HepG2 (cell line): ENCODE measurements at places on chromosomes 2 and 18.

DNA sequence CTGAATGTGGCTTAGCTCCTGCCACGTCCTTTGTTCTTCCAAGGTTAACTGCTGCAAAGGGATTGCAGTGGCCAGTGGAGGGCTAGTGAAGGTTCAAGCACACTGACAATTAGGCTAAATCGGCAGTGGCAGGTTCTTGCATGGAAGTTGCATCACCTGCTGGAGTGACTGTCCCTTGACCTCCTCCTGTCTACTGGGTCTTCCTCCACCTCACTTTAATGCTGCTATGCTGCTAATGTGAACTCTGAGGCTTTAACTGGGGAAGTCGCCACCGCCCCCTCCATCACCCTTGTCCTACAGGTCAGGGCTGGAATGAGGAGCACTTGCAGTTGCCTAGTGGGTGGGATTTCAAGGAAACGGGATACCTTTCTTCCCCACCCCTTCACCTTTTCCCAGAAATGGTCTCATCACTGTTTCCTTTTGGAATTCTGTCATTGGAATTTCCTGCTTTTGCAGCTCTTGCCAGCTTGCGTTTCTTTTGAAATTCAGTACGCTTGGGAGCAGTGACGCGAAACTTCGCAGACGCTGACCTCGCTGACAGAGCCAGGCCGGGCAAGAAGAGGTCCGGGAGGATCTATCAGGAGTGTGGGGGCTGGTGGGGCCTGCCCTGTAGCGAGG is 150.3 kb downstream of the SH3RF3 start:
- no peak for DNase-seq

DNA sequence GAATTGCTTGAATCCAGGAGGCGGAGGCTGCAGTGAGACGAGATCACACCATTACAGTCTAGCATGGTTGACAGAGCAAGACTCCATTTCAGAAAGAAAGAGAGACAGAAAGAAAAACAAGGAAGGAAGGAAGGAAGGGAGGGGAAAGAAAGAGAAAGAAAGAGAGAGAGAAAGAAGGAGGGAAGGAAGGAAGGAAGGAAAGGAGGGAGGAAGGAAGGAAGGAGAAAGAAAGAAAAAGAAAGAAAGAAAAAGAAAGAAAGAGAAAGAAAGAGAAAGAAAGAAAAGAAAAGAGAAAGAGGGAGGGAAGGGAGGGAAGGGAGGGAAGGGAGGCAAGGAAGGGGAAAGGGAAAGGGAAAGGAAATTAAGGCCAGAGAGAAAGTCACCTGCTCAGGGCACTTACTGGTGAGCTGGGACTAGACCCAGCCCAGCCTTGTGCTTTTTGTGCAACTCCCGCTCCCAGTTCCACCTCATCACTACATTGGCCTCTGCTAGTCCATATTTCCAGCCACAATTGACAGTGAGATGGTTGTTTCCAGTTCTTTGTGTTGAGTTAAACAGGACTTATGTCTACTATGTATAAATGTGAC is 35.7 kb downstream of the MOGAT1 start:
- DNase-seq = peak; percentile 32

GRCh38 chr2:27690052-27690451 is 26.4 kb downstream of the SLC4A1AP start:
- DNase-seq = no peak

GRCh38 chr2:104465981-104466380 is 387.9 kb upstream of the POU3F3 start:
- DNase-seq = no peak

DNA sequence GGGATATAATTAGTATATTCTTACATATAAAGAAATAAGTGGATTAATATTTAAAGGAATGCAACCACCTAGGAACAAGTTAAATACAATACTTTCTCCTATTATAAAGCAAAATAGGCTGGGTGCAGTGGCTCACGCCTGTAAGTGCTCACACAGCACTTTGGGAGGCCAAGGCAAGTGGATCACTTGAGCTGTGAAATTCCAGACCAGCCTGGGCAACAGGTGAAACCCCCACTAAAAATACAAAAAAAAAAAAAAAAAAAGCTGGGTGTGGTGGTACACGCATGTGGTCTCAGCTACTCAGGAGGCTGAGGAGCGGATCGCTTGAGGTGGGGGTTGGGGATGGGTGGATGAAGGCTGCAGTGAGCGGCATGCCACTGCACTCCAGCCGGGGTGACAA is 286.2 kb upstream of the EPC2 start:
- no peak for DNase-seq

GRCh38 chr2:234066587-234066986 is 16.1 kb downstream of the SPP2 start:
- DNase-seq = no peak

- no peak for DNase-seq
Observed at GRCh38 chr18:77346208-77346810, 96.7 kb downstream of the GALR1 start.

- no peak for DNase-seq
Observed at GRCh38 chr2:102427249-102427648, 4.3 kb downstream of the IL18RAP start.

DNA sequence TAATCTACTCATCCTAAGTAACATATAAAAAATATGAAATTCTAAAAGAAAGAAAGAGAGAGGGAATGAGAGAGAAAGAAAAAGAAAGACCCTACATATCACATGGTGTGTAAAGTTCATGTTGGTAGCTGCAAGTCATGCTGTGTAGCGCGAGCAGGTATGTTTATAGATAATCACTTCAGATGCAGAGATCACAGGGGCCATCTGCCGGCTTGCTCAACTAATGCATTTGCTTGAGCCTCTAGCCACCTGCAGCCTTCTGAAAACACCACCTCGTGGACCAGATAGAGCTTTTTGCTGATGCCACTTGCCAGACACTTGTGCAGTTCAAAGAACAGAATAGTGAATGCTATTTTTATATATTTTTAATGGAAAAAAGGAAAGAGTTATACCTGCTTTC is 37.6 kb downstream of the CDH7 start:
- peak; percentile 41 for DNase-seq

DNA sequence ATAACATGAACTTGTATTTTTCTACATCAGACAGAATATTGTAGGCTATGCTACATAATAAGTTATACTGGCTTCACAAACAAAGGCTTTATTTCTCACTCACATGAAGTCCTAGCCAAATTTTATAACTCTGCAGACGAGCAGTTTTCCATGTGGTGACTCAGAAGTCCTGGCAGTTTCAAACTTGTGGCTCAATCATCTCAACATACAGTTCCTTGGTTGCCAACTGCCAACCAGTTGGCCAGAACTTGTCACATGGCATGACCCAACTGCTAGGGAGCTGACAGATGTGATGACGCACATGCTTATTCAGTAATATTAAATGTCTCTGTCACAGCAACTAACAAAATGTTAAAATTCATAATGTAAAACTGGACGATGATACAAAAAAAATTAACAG is 63.8 kb upstream of the ZC3H15 start:
- no peak for DNase-seq

DNA sequence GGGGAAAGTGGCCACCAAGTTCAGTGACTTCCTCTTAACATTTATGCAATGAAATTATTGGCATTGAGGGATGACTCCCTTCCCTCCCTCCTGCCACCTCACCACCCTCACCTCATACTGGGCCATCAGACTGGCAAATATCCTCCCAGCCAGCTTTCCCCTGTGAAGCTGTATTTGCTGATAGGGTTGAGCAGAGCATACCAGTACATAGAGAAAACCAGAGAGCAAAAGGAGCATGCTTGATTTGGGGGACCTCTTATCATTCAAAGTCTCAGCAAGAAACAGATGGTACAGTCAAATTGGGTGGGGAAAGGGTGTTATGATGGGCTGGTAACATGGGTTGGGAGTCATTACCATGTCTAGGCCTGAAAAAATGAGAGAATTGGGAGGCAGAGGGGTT is 19.1 kb upstream of the B3GNT2 start:
- no peak for DNase-seq

- DNase-seq = no peak
Observed at GRCh38 chr2:223053484-223054192, 1.6 kb downstream of the KCNE4 start.

DNA sequence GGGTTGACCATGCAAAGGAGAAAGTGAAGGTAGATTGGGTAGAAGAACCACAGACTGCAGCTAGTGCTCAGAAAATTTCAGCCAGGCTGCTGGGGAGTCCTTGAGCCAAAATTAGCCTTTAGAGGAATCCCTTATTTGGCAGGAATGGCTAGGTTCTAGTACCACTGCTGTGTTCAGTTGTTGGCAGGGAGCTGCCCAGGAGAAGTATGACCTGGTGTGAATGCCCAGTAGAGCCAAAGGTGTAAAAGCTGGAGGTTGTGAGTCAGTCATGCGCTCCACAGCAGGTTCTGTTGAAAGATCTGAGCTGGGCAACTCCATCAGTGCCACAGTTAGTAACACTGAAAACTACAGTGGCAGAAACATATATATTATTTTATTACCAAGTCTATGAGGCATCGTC is 36.4 kb upstream of the TBR1 start:
- no peak for DNase-seq

- DNase-seq = no peak
Observed at GRCh38 chr2:102075479-102075878, 67.1 kb upstream of the IL1R1 start.

DNA sequence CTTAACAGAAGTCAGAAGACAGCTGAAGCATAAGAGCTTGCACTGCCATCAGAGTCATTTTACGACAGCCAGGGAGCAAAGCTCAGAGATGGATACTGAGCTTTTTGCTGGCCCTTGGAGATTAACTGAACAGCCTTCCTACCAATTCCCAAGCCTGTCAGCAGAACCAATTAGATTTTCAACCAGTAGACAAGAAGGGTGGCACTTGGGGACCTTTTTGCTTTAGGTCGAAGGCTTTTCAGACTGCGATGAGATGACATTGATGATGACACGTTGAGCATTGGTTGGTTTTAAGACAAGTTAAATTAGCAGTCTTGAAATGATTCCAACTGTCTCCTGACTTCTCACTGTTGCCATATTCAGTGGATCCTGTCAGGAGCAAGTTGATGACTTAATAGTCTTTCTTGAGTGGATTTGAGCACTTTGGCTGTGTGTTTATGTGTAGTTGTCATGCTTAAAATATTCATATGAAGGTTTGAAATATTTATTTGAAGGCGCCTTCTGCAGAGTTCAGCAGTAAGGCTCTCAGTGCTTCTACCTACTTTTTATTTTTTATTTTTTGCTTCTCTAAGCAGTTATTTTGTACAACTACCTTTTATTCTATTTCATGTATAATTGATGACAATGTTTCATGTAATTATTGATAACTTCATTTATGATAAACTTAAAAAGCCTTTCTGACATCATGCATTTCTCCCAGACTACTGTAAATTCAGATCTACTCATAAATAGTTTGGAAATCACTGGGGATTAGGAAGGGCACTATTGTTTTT is 256.7 kb downstream of the CAMKMT start:
- DNase-seq = no peak

GRCh38 chr18:31102025-31102684 is at the start of gene DSC2:
TSS of gene DSC2 (minus strand) at chr18:31102421. CDS start at chr18:31101971, 450 bp downstream.
- DNase-seq = peak; percentile 61

- DNase-seq = no peak
Observed at GRCh38 chr18:54278615-54279014, 9.3 kb downstream of the POLI start.

DNA sequence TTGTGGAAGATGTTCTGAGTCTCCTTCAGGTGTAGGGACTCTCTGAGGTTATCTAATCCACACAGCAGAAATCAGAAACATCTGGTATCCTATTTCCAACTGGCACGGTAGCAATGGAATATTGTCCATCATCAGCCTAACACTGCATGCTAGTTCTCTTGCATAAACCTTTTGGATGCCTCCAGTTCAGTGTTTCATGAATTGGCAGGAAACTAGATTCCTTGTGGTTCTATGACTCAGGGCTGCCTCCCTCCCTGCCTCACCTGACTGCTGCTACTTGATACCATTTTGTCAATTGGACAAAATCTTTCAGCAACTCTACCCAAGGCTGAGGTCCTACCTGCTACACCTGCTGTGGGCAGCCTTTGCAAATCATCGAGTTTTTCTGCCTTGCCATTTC is 130.9 kb downstream of the TPGS2 start:
- DNase-seq = no peak

DNA sequence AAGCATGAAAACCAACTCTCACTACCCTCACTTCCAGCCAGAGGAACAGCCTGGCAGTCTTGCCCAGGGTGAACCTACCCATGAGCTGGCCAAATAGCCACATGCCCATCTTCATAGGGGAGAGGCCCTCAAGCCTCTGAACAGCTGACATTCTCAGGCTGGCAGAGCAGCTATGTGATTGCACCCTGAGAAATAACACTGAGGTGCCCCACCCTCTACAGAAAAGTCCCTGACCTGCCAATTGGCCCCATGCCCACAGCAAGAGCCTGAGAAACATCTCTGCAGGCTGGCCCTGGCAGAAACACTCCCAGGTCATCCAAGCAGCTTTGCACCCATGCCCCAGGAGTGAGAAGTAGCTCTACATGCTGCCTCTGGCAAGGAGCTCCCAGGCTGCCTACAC is 127.4 kb upstream of the OTX1 start:
- no peak for DNase-seq

DNA sequence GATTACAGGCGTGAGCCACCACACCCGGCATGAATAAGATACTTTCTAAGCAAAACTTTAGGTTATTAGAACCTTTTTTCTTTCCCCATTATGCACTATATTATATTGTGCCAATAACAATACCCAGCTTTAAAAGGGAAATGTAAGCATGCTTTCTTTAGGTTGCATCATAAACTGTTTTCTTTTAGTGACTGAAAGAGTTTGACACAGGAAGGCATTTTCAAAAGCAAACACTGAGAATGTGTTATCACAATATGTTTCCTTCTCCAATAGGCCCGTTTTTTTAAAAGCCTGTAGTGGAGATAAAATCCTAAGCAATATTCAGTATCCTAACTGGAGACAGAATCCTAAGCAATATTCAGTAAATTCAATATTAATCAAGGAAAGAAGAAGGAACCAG is 16.7 kb upstream of the EPB41L5 start:
- peak; percentile 32 for DNase-seq

GRCh38 chr2:116754381-116755101 is 1060.0 kb upstream of the DDX18 start:
- DNase-seq = no peak

- peak; percentile 8 for DNase-seq
Observed at GRCh38 chr2:203490391-203490790, 44.7 kb downstream of the RAPH1 start.

- DNase-seq = no peak
Observed at GRCh38 chr2:162317861-162318327, 590 bp downstream of the IFIH1 start.

DNA sequence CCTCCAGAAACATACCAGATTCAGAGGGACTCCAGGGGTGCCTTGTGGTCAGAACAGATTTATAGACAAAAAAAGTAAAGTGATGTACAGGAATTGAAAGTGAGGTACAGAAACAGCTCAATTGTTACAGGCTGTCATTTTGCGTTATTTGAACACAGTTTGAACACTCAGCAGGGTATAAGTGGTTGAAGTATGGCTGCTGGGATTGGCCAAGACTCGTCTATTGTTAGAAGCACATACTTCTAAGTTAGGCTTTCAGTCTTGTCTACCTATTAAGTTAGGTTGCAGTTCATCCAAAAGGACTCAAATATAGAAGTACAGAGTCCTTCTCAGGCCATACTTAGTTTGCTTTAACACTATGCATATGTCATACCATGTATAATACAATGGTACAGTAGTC is 21.0 kb upstream of the GRB14 start:
- no peak for DNase-seq
